ENCODE measurements at places on chromosomes 4 and X.

- no peak for DNase-seq
Measured at GRCh38 chr4:114163051-114163450, 183.6 kb upstream of the ARSJ start.

DNA sequence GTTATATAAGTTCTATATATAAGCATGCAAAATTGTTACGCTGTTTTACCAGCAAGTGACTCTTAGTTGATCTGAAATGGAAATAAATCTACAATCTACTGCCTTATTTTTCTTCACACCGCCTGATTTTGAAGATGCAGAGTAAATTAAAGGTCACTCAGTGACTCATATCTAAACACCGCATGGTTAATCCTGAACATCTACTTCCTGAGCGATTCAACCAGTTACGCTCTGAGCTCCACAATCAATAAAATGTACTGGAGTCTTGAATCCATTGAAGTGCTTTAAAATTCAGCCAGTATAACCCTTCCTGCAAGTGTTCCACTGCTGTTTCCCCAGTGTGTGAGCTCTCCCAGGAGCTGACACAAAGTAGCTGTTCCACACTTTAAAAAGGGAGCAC lies 192.8 kb downstream of the SLC7A11 start:
- DNase-seq: no peak

DNA sequence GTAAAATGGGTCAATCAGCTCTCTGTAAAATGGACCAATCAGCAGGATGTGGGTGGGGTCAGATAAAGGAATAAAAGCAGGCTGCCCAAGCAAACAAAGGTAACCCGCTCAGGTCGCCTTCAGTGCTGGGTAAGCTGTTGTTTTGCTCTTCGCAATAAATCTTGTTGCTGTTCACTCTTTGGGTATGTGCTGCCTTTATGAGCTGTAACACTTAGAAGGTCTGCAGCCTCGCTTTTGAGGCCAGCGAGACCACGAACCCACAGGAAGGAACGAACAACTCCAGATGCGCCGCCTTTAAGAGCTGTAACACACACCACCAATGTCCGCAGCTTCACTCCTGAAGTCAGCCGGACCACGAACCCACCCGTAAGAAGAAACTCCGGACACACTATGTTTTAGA lies 11.5 kb upstream of the CAMK2D start:
- no peak for DNase-seq

DNA sequence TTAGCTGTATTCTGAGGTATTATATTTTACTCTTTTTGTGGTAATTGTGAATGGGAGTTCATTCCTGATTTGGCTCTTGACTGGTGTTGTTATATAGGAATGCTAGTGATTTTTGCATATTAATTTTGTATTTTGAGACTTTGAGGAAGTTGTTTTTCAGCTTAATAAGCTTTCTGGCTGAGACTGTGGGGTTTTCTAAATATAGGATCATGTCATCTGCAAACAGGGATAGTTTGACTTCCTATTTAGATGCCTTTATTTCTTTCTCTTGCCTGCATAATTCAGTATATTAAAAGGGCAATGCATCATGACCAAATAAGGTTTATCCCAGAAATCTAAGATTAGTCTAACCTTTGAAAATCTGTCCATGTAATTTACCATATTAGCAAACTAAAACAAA lies 44.7 kb upstream of the EPGN start:
- no peak for DNase-seq

DNA sequence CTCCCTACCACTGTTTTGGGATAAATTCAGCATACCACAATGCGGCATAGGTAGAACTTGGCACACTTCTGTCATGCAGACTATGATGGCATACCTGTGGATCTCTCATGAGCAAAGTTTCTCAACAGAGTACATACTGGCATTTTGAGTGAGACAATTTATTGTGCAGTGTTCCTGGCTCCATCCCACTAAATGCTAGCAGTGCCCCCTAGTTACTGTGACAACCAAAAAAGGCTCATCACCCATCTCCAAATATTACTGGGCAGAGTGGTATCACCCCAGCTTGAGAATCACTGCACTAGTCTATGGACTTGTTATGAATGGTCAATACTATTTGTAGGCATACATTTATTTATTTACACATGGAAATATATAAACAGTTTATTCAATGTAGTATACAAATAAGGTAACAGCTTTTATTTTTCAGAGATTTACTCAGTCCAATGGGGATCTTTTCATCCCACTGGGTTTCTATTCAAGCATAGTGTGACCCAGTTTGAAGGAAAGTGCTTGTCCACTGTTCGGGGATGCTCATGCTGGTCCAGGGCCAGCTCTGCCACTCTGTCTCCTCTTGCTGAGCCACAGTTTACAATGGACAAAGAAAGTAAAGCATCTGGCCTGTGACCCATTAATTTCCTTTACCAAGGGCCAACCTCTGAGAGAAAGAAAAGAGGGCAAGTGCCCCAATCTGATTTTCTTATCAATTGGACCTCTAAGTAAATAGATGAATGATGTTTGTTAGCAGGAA lies 81.0 kb upstream of the IL2 start:
- no peak for DNase-seq

- DNase-seq: no peak
Measured at GRCh38 chr4:141573678-141574077, 62.7 kb upstream of the IL15 start.

GRCh38 chr4:8247047-8247930 lies 22.3 kb upstream of the HTRA3 start:
- DNase-seq: no peak

Measured in stimulated activated CD4-positive, alpha-beta T cell treated with anti-CD3 and anti-CD28 coated beads, Interleukin-12 subunit alpha, Interleukin-12 subunit beta, amount 100 ng/mL, for 48 hours (primary cell).